ENCODE measurements at places on chromosomes 7 and 10.
A peak's percentile ranks its signal among the peaks of the same experiment; 100 is the strongest.

- DNase-seq, result no peak
Observed at GRCh38 chr10:56319386-56319785, 41.7 kb downstream of the ZWINT start.

- DNase-seq, result no peak
Observed at GRCh38 chr7:100632951-100633717, 8.2 kb downstream of the TFR2 start.

DNA sequence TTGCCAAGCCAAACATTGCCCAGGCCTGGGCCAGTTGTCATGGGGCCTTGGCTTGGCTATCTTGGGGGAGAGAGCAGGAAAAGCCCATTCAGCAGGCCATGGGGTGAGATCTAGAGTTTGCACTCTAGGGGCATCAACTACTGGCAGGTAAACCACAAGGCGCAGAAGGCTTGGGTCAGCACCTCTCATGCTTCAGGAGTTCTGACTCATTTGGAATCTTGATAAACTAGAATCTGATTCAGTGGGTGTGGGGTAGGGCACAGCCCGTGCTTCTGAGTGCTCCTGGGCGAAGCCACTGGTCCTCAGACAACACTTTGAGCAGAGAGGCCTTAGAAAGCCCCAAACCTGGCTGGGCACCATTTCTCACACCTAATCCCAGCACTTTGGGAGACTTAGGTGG, 81.1 kb downstream of the RGS10 start:
- no peak for DNase-seq

DNA sequence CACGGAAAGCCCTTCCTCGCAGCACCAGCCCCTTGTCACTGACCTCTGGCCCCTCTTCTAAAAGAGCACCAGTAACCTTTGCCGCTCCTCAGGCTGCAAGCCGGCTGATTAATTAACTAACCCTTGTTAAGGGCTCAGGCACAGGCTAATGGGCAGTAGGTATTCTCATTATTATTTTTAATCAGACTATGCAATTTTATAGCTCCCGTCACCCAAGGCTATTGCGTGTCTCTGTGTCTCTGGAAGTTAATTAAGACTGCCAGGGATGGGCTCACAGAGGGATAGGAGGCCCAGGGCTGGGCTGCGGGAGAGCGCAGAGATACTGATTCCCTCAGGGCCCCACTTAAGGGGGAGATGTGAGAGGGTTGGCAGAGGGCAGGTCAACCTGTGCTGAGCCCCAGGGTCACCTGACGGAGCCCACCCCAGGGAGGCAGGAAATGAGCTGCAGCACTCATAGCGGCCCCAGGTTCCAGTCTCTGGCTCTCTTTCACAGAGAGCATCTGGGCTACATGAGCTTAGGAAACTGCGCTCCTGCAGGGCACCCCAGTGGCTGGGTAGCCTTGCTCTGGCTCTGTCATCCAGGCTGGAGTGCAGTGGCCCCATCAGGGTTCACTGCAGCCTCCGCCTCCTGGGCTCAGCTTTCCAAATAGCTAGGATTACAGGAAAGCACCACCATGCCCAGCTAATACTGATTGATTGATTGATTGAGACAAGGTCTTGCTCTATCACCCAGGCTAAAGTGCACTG, 92.2 kb upstream of the LRRC4 start:
- DNase-seq, result no peak

- no peak for DNase-seq
Observed at GRCh38 chr7:122140918-122141317, 3.1 kb downstream of the AASS start.

- no peak for DNase-seq
Observed at GRCh38 chr10:72821606-72822005, 71.9 kb upstream of the OIT3 start.

GRCh38 chr10:26566525-26567350, 128.6 kb downstream of the APBB1IP start:
- DNase-seq, result no peak

DNA sequence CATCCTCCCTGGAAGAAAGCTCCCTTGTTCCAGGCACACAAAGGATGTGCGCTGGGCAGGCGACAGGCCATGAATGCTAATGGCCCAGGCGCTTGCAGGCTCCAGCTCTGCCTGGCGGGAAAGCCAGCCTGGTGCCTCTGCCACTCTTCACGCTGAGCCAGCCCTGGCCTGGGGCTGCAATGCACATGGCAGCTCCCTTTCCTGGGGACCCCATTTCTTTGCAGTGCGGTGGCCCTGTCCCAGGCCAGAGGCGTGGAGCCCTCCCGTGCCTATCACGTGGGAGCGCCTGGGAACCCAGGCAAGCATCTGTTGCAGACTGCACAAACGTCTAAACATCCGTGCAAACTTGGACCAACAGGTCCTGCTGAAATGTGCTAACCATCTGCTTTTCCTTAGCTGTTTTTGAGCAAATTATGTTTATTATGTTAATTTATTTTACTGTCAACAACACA, 152.1 kb upstream of the LYZL2 start:
- no peak for DNase-seq

DNA sequence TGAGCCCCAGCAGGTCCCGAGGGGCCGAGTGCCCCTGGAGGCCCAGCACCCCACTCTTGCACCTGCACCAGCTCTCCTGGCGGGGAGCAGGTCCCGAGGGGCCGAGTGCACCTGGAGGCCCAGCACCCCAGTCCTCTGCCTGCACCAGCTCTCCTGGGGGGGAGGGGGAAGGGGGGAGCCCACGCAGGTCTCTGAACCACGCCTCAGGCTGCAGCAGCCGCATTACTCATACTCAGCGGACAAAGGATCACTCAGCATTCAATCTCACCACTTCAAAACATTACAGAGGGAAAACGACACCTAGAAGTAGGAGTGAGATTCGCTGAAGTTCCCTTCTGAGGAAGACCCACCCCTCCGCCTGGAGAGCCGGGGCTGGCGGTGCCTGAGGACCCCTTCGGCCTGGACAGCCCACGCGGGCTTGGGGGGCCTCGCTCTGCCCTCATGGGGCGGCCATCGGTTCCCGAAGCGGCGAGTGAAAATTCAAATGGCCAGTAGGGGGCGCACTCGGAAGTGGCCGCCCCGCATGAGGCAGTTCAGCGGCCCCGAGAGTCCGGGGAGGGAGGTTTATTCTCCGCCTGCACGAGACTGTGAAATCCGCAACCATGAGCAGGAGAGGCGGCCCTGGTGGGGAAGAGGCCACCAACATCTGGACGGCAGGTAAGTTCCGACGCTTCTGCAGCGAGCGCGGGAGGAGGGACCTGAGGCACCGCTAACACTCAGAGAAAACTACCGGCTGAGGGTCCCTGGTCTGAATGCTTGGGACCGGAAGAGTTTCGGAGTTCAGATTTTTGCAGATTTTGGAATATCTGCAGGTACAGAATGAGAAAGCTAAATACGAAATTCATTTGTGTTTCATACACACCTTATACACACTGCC, 1.1 kb upstream of the GPER1 start:
- DNase-seq, result peak; percentile 60

- no peak for DNase-seq
Observed at GRCh38 chr10:49140304-49141177, 6.7 kb upstream of the FAM170B start.

DNA sequence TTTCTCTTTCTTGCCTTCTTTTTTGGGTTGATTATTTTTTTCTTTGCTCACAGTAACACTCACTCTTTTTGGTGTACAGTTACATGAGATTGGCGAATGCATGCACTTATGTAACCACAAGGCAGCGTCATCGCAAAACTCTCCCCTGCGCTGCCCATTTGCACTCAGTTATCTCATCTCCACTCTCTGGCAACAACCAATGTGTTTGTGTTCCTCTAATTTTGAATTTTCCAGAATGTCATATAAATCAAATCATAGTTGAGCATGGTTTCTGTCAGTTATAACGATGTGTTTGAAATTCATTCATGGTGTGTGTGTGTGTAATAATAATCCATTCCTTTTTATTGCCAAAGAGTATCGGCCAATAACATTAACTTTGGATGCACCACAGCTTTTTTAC, 23.0 kb upstream of the IGFBP3 start:
- no peak for DNase-seq

- no peak for DNase-seq
Observed at GRCh38 chr7:91568138-91568537, 303.9 kb downstream of the FZD1 start.

DNA sequence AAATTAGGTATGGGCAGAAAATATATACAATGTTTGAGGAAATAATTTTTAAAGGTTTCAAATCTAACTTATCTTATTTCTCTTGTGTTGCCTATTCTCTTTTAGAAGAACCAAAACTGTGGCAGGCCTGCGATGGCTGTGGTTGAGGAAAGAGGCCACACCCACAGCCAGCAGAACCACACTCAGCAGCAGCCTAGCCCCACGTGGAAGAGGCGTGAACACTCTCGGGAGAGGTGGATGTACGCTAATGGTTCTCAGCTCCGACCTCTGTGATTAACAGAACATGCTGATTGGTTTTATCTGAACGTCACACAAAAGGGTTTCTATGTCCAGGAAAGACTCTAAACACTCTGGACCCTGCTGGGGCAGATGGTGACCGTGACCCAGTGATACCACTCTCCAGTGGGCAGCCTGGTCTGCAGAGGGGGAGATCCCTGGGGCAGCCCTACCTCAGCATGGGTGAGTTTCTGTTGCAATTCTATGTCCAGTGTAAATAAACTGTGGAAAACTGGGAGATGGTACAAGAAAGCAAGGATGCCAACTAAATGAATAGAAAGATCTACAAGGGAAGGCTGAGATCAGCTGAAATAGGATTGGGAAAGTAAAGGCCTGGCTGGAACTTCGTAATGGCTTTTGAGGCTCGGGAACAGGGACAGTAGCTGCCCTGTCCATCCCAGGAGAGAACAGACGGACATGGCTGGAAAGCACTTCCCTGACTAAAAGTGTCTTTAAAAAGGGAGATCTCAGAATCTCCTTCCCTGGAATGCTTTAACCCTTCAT, 26.6 kb downstream of the DIP2C start:
- DNase-seq, result no peak

- DNase-seq, result no peak
Observed at GRCh38 chr7:112985377-112985987, 101.1 kb downstream of the GPR85 start.

GRCh38 chr10:78342827-78343653, 309.4 kb downstream of the RPS24 start:
- no peak for DNase-seq

DNA sequence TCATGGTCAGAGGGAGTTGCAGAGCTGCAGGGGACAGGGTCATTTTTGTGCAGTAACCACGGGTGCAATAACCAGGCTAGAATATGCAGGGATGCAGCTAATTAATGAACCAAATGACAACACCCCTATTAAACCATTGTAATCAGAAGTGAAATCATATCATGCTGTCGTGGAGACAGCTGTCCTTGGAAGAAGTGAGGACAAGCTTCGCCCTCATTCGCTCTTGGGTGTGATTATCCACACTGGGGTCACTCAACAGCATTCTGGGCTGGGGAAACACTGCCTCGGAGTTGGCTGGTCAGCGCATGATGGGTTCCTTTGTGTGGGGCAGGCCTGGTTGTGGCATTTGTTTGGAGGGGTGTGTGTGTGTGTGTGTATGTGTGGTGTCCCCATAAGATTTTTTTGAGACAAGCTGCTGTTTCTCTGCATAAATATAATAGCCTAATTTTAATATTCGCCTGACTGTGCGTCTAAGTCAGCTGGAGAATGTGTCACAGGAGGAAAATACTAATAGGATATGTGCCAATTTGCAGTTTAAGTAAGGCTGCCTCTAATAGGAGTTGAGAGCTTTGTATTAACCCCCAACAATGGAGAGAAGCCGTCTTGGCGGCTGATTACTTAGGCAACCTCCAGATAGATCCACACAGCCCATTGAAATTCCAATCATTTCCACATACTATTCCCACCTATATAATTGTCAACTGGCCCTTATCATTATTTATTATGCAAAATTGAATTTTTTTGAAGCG, 149.4 kb downstream of the DNAJB6 start:
- no peak for DNase-seq

DNA sequence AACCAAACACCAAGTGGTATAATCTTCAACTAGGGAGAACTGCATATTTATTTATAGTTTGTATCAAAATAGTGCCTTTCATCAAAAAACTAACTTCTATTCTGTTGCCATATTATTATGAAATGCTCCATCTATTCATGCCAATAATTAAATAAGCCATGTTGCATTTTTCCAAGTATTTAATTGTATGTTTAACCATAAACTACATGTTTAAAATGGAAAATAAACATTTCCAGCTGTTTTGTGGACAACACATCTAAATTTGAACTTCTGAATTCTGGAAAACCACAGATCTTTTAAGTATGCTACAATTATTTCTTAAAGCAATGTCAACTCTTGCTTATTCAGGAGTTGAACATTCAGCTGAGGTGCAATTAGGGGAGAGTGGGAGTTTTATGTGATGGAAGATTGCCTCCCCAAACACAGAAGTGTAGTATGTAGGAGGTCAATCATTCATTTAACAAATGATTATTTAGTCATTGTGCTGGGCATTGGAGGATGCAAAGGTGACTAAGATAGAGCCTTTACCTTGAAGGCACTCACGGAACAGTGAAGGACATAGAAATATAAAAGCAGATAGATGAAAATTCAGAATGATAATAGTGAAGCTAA, 80.7 kb upstream of the PPP1R3C start:
- no peak for DNase-seq

GRCh38 chr10:33117230-33117629, 159.2 kb upstream of the ITGB1 start:
- no peak for DNase-seq

DNA sequence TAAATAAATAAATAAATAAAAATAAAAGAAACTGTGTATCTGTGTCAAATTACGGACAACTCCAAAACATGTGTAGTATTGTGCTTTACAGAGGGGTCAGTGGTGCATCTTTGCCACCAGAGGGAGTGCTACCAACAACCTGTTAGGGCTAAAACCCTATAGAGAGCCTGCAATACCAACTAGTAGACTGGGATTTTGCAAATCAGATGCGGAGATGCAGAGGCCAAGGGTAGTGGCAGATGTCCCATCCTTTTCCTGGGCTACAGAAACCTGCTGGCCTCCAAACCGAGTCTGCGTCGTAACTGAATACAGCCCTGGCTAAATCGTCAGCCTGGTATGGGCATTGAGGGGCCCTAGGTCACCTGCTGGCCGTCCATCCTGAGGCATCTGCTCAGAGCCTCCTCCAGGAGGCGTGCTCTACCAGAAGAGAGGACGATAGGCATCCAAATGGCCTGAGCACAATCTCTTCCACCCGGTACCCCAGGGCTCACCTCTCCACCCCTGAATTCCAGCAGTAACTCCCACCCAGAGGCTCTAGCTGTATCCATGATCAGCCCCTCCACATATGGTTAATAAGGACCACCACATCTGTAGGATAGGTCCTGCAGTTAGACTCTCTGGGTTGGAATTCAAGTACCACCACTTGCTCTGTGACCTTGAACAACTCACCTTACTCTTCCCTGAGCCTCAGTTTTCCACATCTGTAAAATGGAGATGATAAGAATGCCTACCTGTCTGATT, 6.2 kb upstream of the RRP12 start:
- no peak for DNase-seq

DNA sequence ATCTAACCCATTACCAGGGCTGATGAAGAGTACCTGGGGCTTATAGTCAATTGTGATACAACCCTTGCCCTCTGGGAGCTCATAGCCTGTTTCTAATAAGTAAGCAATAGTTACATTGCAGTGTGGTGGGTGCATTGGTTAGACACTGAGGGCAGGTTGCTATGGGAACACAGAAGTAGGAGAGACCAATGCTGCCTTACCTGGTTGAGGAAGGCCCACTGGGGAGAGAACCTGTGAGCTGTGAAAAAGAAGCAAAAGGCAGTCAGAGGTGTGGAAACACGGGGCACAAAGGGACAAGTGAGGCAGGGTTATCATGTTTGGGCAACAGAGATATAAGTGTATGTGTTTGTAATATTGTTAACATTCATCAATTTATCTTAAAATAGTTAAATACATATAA, 51.9 kb downstream of the WDFY4 start:
- no peak for DNase-seq

- no peak for DNase-seq
Observed at GRCh38 chr7:52727632-52728031, 307.8 kb upstream of the POM121L12 start.

All from right renal pelvis (tissue), 4 donors.